ENCODE measurements at places on chromosomes 5 and 9.

- no peak for DNase-seq
These were observed 210.6 kb downstream of the CAAP1 start for GRCh38 chr9:26682041-26682440.

DNA sequence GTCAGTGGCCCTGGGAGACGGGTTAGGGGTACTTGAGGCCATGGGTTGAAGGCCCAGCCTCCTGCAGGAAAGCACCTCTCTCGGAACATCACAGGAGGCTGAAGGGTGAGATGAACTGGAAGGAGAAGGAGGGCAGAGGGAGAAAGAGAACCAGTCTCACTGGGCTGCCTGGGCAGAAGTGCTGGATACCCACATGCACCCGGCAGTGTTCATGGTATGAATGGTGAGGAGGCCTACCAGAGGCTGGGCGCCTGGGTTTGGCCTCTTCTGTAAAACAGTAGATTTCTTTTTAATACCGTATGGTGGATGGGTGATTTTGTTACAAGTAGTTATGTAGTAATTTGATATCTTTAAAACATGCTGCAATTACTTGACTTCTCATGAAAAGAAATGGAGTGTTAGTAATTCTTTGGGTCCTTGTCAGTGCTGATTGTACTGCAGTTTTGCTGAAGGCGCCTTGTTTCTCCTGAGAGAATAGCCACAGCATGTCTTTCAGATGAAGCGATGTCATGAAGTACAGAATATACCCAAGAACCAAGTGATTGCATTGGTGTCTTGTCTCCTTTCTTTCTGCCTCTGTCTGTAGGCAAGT is 258.6 kb downstream of the FANCC start:
- no peak for DNase-seq

- DNase-seq, result no peak
These were observed 6.9 kb upstream of the TRIO start for GRCh38 chr5:14136228-14136627.

DNA sequence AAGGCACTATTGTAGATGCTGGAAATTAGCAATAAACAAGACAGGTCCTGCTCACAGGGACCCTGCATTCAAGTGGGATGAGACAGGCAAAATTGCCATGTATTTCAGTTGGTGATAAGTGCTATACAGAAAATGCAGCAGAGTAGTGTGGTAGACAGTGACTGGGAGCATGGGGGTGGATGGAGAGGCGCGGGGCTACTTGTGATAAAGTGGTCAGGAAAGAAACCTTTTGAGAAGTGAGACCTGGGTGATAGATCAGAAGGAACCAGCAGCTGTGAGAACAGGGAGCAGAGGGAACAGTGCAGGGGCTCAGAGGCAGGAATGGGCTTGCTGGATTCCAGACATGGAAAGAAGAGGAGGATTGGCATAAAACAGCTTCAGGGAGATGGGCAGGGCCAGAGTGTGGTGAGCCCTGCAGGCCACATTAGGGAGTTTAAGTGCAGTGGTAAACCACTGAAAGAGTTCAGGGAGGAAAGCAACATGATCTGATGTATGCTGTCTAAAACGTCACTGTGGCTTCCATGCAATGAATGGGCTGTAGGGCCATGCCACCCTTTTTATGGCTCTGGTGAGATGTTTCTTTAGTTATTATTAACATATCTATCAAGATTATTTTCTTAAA is 7.3 kb downstream of the CRHBP start:
- DNase-seq, result no peak

DNA sequence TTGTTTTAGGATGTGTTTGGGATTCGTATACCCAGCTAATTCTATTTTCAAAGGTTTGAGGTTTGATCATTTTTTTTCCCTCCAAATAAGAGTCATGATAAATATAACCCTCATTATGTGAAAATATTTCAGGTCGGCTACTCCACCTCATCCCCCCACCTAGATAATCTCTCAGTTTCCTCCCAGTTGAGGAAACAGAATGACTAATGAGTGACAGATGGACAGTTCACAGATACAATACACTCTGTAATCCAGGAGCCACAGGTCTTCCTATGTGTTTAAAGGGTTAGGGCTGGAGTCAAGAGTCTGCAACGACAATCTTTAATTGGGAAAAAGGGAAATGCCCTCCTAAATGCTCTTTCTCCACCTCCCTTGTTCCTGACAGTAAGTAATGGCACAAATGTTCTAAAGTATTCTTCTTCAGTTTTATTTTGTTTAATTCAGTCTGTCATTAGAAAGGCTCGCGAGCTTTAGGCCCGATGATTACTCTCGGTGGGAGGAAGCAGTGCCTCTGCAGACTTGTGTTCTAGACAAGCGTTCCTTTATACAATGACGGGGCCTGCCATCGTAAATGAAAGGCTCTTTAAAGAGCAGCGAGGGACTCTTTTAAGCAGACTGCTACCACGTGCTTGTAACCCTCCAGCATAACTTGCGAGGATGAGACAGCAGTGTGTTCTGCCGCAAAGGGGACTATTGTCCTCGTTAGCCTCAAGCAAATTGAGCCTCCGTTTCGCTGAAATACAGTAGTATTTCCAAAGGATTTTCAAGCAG is 69.0 kb downstream of the MEF2C start:
- no peak for DNase-seq

DNA sequence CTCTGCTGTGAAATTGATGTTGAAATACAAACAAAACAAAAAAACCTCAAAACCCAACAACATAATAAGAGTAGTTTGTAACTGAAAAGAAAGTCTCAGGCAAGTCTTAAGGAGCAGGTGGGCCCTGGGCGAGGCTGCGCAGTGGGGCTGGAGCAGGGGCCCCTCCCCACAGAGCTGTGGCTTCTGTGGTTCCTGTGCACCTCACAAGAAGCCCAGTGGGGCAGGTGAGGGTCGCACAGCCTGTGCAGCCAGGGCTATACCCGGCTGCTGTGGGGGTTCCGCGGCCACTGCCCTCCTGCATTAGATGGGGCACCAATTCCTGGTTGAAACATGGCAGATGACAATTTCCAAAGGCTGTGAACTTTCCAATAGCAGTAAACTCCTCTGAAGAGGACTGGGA is 75.3 kb downstream of the TRIO start:
- DNase-seq, result no peak

DNA sequence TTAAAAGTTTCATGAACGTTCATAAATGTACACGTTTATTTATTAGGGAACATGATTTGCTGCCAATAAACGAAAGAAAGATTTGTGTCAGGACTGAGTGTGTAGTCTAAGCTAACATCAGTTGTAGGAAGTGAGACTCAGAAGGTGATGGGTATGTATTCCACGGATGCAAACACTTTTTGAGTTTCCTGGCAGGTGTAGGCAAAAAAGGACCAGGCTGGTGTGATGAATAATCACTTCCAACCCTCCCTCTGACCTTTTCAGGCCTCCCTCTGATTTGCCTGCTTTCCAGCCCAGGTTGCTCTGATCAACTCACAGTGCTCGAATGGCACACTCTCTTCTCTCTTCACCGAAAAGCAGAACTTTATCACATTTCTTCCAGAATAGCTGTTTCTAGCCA is 51.8 kb downstream of the BASP1 start:
- no peak for DNase-seq

DNA sequence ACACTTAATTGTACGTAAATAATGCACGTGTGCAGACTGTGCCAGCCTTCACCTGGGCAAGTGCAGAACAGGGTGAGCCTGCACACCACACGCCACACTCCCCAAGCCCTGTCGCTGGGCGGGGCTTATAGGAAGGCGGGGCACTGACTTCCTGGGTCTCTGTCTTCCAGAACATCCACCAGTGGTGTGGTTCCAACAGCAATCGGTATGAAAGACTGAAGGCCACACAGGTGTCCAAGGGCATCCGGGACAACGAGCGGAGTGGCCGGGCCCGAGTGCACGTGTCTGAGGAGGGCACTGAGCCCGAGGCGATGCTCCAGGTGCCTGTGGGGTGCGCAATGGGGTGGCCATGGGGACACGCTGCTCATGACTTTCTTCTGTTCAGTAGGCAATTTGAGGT is 44.2 kb downstream of the GSN start:
- DNase-seq, result no peak

GRCh38 chr9:68721666-68722330 is 16.8 kb downstream of the PIP5K1B start:
- DNase-seq, result no peak

GRCh38 chr5:120396186-120396585 is 67.9 kb upstream of the PRR16 start:
- no peak for DNase-seq

- no peak for DNase-seq
These were observed 110.7 kb upstream of the NFIL3 start for GRCh38 chr9:91534374-91534773.

DNA sequence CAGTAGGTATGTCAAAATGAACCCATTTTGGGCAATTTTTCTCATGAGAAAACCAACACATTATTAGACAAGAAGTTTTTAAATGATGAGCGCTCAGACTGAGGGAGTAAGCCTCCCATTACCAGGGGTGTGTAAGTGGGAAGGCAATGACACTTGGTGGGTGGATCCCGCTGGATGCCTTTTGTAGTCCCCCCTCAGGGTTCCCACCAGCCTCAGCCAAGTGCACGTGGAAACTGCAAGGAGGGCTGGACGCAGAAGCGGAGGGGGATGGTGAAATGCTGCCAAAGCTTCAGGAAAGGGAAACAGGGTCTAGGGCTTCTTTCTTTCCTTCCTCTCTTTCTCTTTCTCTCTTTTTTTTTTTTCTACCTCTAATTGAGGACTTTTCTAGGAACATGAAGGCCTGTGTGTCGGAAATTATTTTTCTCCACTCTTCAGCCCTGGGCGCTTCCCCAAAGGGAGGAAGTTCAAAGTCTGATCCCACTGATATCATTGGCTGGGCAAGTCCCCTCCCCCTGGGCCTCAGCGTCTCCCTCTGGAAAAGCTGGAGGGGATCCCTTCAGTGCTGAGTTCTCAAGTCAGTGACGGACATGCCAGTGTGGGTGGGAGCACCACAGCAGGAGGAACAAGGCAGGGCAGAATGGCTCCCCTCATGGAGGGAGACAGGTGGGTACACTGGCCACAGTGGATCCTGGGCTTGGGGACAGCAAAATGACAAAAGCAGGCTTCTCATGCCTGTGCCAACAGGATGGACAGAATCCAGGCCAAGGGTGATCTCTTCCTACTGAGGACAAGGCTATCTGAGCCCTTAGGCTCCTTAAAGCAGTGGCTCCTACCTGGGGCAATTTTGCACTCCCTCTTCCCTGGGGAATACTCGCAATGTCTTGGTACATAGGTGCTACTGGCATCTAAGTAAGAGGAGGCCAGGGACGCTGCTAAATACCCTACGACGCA is 23.9 kb upstream of the SLC25A51 start:
- no peak for DNase-seq

- DNase-seq, result no peak
These were observed 60.0 kb upstream of the CARTPT start for GRCh38 chr5:71658916-71659662.

DNA sequence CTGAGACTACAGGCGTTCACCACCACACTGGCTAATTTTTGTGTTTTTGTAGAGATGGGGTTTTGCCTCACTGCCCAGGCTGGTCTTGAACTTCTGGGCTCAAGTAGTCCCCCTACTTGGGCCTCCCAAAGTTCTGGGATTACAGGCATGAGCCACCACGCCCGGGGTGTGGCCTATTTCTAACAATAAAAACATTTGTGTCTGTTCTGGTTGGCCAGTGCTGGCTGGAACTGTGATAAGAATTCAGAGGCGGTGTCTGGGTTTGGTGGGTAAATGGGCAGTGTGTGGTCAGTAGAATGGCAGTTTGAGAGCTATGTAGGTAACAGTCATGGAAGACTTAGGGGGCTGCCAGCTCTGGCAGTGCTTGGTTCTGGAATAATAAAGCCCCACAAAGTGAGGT is 46.9 kb upstream of the SYNPO start:
- no peak for DNase-seq

- peak; percentile 16 for DNase-seq
These were observed 167.9 kb upstream of the ACTBL2 start for GRCh38 chr5:57650360-57651069.

- DNase-seq, result no peak
These were observed 150.6 kb downstream of the GAS1 start for GRCh38 chr9:86796666-86797065.

GRCh38 chr9:36640771-36641381 is 68.2 kb downstream of the MELK start:
- peak; percentile 36 for DNase-seq

- DNase-seq, result no peak
These were observed 377.1 kb downstream of the SPOCK1 start for GRCh38 chr5:137122075-137122474.

- no peak for DNase-seq
These were observed 372.1 kb upstream of the RIOK2 start for GRCh38 chr5:97554977-97555643.

DNA sequence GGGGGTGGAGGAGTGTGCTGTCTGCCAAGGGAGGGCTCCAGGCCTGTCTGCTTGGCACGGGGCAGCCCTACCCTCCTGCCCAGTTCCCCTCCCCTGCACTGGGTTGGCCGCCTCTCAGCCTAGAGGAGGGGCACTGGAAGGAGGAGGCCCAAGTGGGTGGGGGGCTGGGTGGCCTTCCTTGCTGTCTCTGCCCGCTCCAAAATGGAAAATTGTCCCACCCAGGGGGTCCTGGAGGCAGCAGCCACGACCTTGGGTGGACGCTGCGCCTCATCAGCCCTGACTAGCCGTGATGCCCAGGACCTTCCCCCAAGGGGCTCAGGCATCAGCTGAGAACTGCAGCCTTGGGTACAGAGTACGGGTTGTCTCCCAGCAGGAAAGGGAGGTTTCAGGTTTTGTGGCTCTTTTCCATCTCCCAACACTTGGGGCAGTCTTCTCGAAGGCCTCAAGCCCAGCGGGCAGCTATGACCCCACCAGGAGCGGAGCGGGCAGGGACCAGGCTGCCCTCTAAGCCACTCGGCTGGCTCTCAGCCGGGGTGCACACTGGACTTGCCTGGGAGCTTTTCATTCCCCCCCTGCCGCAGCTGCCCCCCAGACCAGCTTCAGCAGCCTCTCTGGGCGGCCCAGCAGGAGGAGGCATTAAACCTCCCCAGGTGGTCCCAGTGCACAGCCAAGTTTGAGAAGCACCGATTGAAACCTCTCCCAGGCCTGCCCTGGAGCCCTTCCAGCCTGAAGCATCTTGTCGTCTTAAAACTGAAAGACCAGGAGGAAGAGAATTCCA is 20.6 kb downstream of the NTNG2 start:
- no peak for DNase-seq

DNA sequence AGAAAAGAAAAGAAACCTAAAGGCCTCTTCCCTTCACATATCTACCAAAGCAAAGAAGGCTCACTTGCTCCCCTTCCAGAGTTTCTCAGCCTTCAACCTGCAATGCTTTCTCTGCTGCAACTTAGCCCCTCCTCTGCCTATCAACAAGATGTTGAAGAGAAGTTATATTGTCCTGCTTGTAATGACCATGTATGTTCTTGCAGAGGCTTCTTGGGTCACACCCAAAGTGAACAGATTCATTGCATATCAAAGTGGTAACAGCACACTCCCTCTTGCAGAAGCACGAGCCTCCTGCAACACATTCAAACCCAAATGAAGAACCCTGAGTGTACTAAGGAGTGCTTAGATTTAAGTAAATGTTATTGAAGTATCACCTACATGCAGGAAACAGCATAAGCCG is 494.3 kb downstream of the NTRK2 start:
- DNase-seq, result no peak

- DNase-seq, result no peak
These were observed 31.9 kb downstream of the CCDC125 start for GRCh38 chr5:69300537-69301203.

- no peak for DNase-seq
These were observed 190.3 kb downstream of the SYK start for GRCh38 chr9:90991953-90992352.

GRCh38 chr5:14236757-14237156 is 93.6 kb downstream of the TRIO start:
- DNase-seq, result no peak

GRCh38 chr9:114383521-114384231 is 4.1 kb downstream of the AKNA start:
- no peak for DNase-seq
